Thoracic aorta (tissue), 2 donors: ENCODE measurements at places on chromosomes 5 and 9.

DNA sequence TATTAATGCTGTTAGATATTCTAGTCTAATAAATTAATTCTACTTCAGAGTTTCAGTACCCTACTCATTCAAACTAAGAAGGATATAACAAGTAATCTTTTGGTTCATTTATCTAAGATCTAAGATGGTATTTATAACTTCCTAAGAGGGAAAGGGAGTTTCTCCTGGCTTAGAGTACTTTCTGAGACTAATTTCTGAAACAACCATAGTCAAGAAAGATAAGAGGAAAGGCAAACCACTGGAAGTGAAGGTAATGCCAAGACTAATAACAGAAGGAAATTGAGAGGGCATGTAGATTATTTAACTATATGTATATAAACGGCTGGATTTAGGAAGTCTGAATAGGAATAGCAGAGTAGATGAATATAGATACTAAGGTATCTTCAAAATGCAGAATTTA lies 112.4 kb upstream of the ACOT12 start:
- no peaks in the 10 kb centered on the region for H3K36me3 ChIP-seq
- peaks cover 7% of the 10 kb centered on the region for H3K4me1 ChIP-seq
- no peak overlapping the region for H3K4me3 ChIP-seq
- H3K27ac ChIP-seq, result peak overlapping the region; percentile 73
- no peak for DNase-seq
- H3K27me3 ChIP-seq, result no peaks in the 10 kb centered on the region

DNA sequence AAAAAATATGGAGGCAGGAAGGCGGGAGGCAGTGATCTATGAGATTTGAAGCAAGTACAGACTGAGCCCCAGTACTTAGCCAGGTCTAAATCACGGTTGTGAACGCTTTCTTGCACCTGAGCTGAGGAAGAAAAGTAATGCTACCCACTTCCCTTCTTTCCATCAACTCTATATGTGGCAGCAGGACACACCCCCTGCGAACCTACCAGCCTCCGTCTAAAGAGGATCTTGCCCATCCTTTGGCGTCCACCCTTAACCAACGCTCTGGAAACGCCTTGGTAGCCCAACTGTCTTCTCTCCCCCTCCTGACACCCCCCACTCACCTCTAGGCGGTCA lies 545 bp downstream of the HMGCS1 start:
- H3K36me3 ChIP-seq, result no peaks in the 10 kb centered on the region
- H3K27me3 ChIP-seq, result no peaks in the 10 kb centered on the region
- H3K27ac ChIP-seq, result peak overlapping the region; percentile 87
- H3K4me3 ChIP-seq, result peak overlapping the region; percentile 94

DNA sequence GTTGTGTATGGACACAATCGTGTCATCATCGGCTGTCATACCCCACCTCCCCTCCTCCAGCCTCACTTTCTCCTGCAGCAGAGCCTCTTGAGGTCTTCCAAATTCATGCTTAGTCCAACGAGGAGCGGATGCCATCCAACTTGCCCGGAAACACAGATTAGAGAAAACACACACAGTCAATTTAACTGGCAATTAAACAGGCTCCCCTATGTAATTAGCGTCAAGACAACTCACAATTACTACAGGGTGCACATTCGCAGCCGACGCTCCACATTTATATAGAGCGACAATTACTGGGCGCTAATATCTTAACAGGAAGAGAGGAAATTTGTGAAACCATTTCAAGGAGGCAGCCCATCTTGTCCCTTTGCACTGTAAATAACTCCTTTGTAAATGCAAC lies 86.0 kb upstream of the ZNF618 start:
- no peak overlapping the region for H3K4me3 ChIP-seq
- DNase-seq, result no peak
- no peaks in the 10 kb centered on the region for H3K27me3 ChIP-seq
- H3K27ac ChIP-seq, result no peak overlapping the region
- H3K4me1 ChIP-seq, result no peaks in the 10 kb centered on the region
- H3K36me3 ChIP-seq, result no peaks in the 10 kb centered on the region

GRCh38 chr5:68942169-68942568 lies 151.6 kb upstream of the SLC30A5 start:
- H3K27ac ChIP-seq, result no peak overlapping the region
- no peaks in the 10 kb centered on the region for H3K27me3 ChIP-seq
- H3K36me3 ChIP-seq, result no peaks in the 10 kb centered on the region

- DNase-seq, result no peak
- H3K4me3 ChIP-seq, result no peak overlapping the region
- no peaks in the 10 kb centered on the region for H3K27me3 ChIP-seq
- H3K36me3 ChIP-seq, result peaks cover 12% of the 10 kb centered on the region
These were observed 40.4 kb downstream of the PTAR1 start for GRCh38 chr9:69719367-69719766.

DNA sequence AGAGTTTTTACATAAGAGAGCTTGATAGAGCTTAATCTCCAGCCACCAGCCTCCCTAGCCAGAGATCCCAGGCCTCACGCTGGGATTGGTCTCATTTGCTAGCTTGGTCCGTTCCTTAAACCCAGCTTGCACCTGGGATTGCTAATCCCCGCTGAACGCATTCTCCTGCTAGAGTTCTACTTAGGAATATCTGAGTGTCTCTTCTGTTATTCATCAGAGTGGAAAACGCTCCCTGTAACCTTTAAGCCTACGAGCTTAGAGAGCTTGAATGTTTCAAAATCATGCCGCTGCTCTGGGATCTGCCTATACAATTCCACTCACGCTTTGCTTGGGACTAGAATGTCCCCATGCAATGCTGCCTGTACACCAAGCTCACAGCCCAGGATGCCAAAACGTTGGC lies 201.8 kb downstream of the NSG2 start:
- H3K27ac ChIP-seq, result no peak overlapping the region
- H3K4me1 ChIP-seq, result no peaks in the 10 kb centered on the region
- no peaks in the 10 kb centered on the region for H3K27me3 ChIP-seq
- no peaks in the 10 kb centered on the region for H3K36me3 ChIP-seq

GRCh38 chr5:73263001-73263710 lies 90.2 kb downstream of the TMEM174 start:
- no peak overlapping the region for H3K4me3 ChIP-seq
- no peak for DNase-seq
- H3K27me3 ChIP-seq, result no peaks in the 10 kb centered on the region
- H3K36me3 ChIP-seq, result no peaks in the 10 kb centered on the region

- H3K27me3 ChIP-seq, result no peaks in the 10 kb centered on the region
- peaks cover 4% of the 10 kb centered on the region for H3K4me1 ChIP-seq
- H3K4me3 ChIP-seq, result no peak overlapping the region
- no peaks in the 10 kb centered on the region for H3K36me3 ChIP-seq
- no peak overlapping the region for H3K27ac ChIP-seq
These were observed 117.6 kb upstream of the S1PR3 start for GRCh38 chr9:88873635-88874034.

DNA sequence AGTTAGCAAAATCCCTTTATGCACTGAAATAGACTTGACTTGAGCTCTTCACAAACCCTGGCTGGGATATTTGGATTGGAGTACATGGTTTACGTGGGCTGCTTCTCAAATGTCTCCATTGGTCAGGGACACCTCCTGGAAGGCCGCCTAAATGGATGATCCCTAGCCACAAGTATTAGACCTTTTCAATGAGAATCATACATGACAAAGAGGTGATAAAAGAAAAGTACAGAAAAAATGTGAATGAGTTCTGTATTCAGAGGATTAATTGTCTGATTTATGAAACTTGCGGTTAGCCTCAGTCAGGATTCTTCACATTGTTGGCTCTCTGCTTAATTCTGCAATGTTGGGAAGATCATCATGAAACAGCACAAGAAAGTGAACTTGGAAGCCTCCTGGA lies 752.8 kb upstream of the ADAMTS16 start:
- H3K4me3 ChIP-seq, result no peak overlapping the region
- no peaks in the 10 kb centered on the region for H3K27me3 ChIP-seq
- H3K27ac ChIP-seq, result no peak overlapping the region

- H3K27me3 ChIP-seq, result no peaks in the 10 kb centered on the region
- H3K4me1 ChIP-seq, result no peaks in the 10 kb centered on the region
- no peak overlapping the region for H3K27ac ChIP-seq
- no peak for DNase-seq
These were observed 26.7 kb upstream of the FCN1 start for GRCh38 chr9:134944351-134944802.

GRCh38 chr5:58687595-58687994 lies 104.7 kb downstream of the RAB3C start:
- DNase-seq, result no peak
- H3K27me3 ChIP-seq, result no peaks in the 10 kb centered on the region
- no peak overlapping the region for H3K4me3 ChIP-seq
- H3K36me3 ChIP-seq, result no peaks in the 10 kb centered on the region
- H3K27ac ChIP-seq, result no peak overlapping the region
- H3K4me1 ChIP-seq, result no peaks in the 10 kb centered on the region

DNA sequence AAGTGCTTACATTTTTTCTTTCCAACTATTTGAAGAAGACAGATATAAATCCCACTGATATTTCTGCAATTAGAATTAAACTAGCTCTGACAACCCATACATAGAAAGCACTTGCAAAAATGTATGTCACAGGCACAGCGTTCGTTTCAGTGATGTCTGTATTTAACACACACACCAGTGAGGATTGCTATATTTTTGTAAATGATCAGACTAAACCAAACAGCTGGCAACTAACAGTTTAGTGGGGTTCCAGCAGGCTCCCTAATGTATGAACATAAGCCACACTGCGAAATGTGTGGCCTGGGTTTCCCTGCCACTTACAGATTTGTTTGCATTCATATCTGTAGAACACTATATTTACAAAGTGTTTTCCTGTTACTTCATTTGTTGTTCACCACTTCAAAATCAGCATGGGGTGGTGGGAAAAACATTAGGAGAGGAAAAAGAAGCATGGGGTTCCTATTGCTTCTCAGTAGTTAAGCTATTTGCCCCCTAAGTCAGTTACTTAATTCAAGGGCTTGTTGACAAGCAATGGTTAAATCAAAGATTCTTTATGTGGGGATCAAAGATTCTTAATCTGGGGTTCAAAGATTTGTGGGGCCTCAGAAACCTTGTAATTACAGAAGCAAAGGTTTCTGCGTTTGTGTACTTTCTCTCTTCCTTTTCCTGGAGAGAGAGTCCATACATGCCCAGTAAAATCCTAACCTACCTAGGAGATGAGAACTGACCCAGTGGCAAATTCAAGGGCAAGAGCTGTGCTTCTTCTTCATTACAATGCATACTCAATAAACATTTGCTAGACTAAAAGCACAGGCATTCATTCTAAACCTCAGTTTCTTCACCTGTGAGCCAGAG lies 27.1 kb downstream of the ZNF608 start:
- no peaks in the 10 kb centered on the region for H3K27me3 ChIP-seq
- no peak overlapping the region for H3K4me3 ChIP-seq
- no peak overlapping the region for H3K27ac ChIP-seq
- DNase-seq, result no peak
- no peaks in the 10 kb centered on the region for H3K4me1 ChIP-seq
- H3K36me3 ChIP-seq, result no peaks in the 10 kb centered on the region

DNA sequence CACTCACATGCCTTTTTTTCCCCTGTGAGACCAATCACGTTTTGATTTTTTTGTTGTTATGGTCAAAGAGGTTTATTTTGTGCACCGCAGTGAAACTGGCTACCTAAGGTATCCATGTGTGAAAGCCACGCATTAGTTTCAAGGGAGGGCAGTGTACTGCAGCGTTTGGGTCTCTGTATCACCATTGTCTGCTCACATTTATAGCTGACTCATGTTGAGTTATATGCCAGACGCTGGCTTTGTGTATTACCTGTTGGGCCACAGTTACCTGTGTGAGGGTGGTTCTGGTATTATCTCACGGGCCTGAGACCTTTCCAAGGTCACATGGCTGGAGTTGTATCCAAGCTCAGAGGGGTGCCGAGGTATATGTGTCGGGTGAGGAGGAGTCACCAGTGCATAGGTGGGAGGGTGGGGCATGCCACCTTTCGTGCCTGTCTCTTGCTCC lies 75.8 kb downstream of the ARHGAP26 start:
- no peaks in the 10 kb centered on the region for H3K36me3 ChIP-seq
- H3K27me3 ChIP-seq, result no peaks in the 10 kb centered on the region
- peaks cover 34% of the 10 kb centered on the region for H3K4me1 ChIP-seq
